Activated CD4-positive, alpha-beta T cell treated with anti-CD3 and anti-CD28 coated beads, Interleukin-2, amount 10 ng/mL, durations not matched to agents 24 days and 14 days (primary cell): ENCODE measurements at places on chromosomes 7 and 10.
A peak's percentile ranks its signal among the peaks of the same experiment; 100 is the strongest.

GRCh38 chr10:95435548-95436279 is 125.5 kb downstream of the SORBS1 start:
- no peak for DNase-seq

- no peak for DNase-seq
These were observed 116.4 kb upstream of the NOBOX start for GRCh38 chr7:144519925-144520324.

DNA sequence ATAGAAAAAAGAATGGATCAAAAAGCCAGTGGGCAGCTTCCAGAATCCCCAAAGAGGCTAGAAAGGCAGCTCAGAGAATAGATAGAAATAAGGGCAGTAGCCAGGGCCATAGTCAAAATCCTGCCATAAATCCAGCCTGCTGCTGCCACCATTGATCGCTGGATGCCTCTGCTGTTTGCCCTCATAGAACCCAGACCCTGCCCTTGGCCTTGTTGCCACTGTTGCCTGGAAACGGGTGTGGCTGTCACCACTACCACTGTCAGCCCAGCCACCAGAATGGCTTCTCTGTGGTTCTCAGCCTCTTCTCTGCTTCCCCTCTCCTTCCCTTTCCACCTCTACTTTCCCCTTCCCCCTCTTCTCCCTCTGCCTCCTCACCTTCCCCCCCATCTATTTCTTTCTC is 57.8 kb downstream of the HHEX start:
- DNase-seq, result peak; percentile 79

GRCh38 chr10:79053481-79054202 is 15.1 kb upstream of the ZMIZ1 start:
- DNase-seq, result no peak

DNA sequence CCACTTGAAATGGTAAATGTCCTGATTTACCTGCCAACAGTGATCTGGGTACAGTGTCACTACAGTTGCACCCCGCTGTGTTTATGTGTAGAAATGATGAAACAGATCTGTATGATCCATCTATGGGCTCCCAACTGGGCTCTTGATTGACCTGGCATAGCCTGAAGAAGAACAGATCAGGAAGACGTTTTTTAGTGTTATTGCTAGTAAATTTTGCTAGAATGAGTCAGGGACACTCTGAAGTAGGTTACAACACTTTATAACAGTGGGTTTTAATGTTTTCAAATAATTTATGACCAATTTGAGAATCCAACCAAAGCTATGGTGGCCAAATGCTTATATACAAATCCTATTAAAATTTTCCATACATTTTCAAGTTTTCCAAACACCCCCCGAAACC is 110.3 kb downstream of the DKK1 start:
- DNase-seq, result no peak
